ENCODE measurements at places on chromosomes 1 and 21.

GRCh38 chr1:91997607-91998195 lies 32.1 kb upstream of the EPHX4 start:
- peak; percentile 14 for DNase-seq

DNA sequence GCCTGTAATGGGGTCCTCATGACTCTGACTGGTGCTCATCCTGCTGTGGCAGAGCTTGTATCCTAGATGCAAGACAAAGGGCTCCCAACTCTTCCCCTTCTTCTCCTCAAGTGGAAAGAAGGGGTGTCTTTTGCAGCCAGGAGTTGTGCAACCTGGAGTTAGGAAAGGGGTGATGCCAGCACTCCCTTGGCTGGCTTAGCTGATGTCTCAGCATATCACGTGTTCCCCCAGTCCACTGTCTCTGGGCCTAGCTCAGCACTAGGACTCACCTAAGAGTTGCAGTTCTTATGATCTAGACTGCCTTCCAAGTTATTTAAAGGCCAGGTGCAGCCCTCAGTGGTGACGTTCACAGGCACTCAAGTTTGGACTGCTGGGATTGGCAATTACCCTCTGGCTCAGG lies 146.2 kb upstream of the GORAB start:
- DNase-seq: no peak

DNA sequence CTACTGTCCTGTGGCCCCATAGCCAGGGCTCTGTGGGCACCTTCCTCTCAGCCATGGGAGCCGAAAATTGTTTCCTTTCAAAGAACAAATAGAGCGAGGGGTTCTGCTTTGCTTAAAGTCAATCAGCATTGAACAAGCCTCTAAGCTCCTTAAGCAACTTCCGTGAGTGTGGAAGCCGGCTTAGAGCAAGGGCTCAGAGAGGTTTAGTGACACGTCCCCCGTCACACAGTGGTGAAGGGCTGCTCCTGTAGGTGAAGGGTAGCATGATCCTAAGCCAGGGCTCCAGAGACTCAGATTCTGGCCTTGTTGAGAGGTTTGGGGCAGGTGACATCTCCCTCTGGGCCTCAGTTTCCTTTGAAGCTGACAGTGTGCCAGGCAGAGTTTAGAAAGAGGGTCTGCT lies 94.0 kb upstream of the WNT4 start:
- no peak for DNase-seq

DNA sequence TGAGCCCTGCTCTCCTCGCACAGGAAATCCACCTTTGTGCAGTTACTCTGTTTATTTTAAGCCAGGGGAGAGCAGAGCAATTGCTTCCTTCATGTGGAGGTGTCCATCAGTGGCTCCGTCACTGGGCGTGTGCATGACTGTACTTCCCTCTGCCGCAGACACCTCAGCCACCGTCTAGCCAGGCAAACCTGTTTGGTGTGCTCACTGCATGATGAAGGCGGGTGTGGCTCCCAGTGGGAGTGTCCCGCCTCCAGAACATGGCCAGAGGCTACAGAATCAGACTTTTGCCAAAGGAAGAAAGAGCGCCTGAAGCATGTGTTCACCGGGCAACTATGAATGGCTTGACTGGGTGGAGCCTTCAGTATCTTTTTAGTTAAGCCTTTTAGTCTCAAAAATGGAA lies 26.1 kb upstream of the LAMC2 start:
- DNase-seq: no peak

GRCh38 chr1:56424744-56425493 lies 154.4 kb downstream of the PLPP3 start:
- no peak for DNase-seq

- DNase-seq: no peak
Measured at GRCh38 chr1:43220905-43221778, 48.6 kb upstream of the TMEM125 start.

GRCh38 chr1:117634631-117635030 lies 28.8 kb downstream of the TENT5C start:
- DNase-seq: no peak

- DNase-seq: no peak
Measured at GRCh38 chr1:74771913-74772515, 39.1 kb downstream of the TYW3 start.

DNA sequence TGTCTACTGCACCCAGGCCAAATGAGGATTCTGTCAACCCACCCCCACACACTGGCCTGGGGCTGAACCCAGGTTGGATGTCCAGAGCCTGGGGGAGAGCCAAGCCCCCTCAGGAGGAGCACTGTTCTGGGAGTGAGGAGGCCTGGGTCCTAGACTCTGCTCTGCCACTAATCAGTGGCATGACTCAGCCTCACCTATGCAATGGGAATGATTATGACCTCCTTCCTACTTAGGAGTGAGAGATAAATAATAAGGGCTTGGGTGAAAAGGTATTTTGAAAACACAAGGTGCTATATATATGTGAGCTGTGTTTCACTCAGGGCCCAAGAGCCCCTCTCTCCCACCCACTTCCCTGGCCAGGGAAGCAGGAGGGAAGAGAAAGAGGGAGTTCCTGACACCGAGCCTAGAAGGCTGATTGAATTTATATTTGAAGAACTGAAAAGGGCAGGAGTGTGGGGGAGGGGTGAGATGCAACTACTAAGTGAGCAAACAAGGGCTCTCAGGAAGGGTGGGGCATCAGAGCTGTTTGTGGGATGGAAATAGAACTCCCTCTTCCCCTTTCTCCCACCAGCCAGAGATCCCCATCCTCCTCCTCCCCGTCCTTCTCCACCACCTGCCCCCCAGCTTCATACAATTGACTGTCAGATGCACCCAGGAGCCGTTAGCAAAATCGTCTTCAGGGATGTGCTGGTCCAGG lies 8.2 kb downstream of the IGSF9 start:
- DNase-seq: no peak

DNA sequence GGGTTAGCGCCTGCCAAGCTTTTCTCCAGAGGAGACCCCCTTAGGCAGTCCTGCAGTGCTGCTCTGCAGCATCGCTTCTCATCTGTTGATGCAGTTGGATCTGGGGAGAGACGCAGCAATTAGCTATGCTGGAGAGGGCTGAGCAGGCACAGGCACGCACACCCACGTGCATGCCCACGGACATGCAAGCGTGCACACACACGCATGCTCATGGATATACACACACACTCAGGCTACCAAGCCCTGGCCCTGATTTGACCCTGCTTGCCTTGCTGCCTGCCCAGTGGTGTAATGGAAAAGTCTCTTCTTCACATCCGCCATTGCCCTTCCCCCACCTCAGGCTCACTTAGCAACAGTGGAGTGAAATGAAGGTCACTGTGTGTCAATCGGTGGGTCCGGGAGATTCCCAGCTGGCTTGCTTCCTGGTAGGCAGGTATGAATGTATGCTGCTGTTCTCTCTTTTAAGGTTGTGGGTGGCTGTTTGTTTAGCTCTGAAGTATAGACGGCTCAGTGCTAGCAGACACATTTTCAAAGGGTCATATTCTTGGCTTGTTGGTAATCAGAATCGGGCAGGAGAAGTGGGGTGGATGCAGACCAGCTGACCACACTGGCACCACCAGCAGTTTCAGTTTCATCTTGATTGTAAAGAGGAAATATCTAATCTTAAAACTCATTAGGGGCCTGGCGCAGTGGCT lies 9.5 kb downstream of the ATP1B1 start:
- DNase-seq: no peak

GRCh38 chr1:219339466-219339865 lies 165.8 kb downstream of the LYPLAL1 start:
- no peak for DNase-seq

DNA sequence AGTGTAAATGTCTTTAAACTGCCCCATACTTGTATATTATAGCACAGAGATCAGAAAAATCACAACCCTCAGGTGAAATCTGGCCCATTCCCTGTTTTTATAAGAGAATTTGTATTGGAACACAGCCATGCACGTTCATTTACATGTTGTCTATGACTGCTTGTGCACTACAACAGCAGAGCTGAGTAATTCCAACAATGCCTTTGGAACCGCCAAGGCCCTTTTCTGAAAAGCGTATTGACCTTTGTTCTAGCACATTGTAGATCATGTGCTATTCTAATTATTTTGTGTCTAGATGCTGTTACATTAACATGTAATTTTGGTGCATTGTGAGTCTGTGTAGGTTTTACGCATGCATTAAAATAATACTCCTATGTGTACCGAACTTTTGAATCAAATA lies 339.6 kb downstream of the CHRM3 start:
- DNase-seq: no peak

Data from stimulated activated CD4-positive, alpha-beta T cell treated with anti-CD3 and anti-CD28 coated beads, Interleukin-1b, Interleukin-23, amount 100 ng/mL, for 1 hour (primary cell).